Pancreas (tissue), 10 donors: ENCODE measurements at places on chromosomes 1 and 21. TPM values are rescaled to one million over a fixed set of nuclear protein-coding genes. Genes with fewer than 3 reads are reported as not detected.

GRCh38 chr1:91631718-91632330 lies 131.2 kb downstream of the CDC7 start:
- DNase-seq: no peak

GRCh38 chr1:200353232-200353631 lies 56.6 kb downstream of the ZNF281 start:
- DNase-seq: no peak

DNA sequence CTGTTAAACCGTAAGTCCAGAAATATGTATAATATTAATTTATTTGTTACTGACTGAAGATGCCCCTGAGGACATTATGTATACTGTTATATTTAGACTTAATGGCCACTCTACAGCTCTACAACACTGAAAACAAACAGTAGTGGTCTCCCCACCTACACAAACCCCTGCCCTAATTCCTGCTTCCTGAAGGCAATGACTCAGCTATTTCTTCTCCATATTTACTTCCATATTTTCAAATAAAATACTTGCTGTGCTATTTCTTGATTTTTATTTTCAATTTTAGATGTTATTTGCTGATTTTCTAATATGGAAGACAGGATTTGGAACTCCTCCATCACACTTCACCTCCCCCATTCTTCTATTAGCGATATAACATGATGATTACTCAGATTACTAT lies 97.6 kb downstream of the PCNX2 start:
- DNase-seq: no peak

GRCh38 chr1:181452746-181453145 lies 30.6 kb upstream of the CACNA1E start:
- DNase-seq: no peak

GRCh38 chr1:3159121-3159520 lies 90.1 kb downstream of the PRDM16 start:
- DNase-seq: no peak

GRCh38 chr1:54604572-54605370 lies 18.6 kb downstream of the FAM151A start:
- DNase-seq: no peak

GRCh38 chr1:204127597-204128242 lies 24.1 kb downstream of the ETNK2 start:
- DNase-seq: peak; percentile 79

DNA sequence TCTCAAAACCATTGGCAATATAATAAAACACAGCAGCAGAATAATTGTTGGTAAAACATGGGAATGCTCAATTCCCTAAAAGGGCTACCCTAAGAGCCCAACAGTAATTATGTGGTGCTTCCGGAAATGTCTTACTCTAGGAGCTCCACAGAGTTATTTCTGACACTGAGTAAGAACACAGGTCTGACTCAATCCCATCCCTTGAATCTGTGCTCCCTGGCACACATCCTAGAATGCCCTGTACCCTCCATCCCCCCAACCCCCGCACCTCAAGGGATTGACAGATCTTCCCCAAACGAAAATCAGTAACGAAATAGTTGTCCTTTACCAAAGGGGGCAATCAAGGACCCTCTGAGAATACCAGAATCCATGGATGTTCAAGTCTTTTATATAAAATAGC lies 71.9 kb downstream of the SMYD2 start:
- DNase-seq: no peak

DNA sequence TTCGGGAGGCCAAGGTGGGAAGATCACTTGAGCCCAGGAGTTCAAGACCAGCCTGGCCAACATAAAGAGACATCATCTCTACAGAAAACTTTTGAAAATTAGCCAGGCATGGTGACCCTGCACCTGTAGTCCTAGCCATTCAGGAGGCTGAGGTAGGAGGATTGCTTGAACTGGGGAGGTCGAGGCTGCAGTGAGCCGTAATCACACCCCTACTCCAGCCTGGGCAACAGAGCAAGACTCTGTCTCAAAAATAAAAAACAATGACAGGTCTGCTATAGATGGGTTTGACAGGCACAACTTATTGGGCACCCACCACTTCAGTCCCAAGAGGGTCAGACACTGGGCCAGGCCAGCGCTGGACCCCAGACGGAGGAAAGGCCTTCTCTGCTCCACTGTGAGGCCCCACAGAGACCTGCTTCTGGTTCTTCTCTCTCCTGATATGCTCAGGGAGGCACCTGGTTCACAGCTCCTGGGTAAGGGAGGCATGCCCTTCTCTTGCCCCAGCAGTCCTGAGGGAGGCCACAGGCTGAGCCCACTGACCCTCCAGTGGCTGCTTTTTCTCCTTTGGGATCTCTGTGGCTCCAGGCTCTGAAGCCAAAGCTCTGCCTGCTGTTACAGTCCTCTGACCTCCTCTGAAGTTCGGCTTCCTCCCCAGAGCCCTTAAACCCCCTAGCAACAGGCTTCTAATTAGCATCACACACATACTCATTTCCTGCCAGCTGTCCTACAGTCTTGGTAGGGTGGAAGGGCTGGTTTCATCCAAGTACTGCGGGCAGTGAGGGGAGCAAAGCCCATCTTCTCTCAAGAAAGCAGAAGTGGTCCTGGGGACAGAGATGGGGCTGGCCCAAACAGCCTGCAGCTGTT lies 14.4 kb downstream of the S100A16 start:
- no peak for DNase-seq

GRCh38 chr1:66648901-66649595 lies 103.2 kb upstream of the DYNLT5 start:
- DNase-seq: no peak

GRCh38 chr21:42350927-42351426 lies at the start of gene TFF2:
Gene TFF2, minus strand, starts transcription at chr21:42350994. Its CDS starts 37 bp downstream, at chr21:42350957.
- no peak for DNase-seq

DNA sequence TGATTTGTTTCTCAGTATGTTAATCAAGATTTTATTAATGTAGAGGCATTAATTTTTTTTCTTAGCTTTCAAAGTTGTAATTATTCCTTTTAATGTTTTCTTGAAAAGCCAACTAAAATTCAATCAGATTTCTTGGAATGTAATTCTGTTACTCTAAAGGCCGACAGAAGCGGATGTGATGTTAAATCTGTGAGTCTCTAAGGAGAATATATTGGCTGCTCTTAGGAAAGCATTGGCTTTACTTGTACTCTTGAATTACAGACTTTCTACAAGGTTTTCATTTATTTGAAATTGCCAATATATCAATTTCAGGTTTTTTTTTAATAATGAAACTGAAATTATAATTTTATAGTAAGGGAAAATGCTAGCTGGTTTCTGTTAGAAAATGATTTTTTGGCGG lies 29.2 kb downstream of the RRP15 start:
- no peak for DNase-seq

GRCh38 chr1:93416183-93416582 lies 31.7 kb upstream of the FNBP1L start:
- DNase-seq: no peak

DNA sequence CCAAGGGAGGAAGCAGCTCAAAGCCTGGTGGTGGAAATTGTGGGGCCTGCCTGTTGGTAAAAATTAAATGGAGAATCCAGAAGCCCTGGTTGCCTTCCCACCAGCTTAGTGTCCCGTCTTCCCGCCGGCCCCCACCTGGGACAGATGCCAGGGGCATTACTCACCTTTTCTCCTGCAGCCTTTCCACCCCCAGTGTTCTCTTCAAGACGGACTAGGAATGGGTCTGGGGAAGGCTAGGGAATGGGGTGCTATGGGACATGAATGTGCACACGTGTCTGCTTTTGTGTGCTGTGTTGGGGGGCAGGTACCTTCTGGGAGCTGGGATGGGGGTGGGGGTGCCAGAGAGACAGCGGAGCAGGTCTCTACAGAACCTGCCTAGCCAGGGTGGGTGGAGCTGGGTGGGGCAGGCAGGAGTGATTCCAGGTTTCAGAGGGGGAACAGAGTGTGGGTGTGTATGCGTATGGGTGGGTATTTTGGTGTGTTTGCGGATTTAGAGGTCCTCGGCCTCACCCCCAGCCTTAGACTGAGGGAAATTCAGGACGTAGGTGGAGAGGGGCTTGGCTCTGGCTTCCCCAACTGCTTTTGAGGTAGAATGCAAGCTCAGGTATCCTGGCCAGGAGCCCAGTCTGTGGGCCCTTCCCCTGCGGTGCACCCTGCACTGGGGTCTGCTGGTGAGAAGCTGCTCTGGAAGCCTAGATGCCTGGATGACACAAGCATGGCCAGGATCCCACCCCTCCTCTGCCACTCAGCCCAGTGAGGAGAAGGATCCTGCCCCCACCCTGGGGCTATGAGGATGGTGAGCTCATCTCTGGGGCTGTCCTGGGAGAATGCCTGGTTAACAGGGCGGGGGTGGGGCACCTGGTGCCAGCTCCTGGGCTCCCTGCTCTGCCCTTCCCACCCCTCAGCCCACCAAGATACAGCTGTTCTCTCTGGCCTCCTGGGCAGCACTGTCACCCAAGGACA lies 7.8 kb downstream of the VANGL2 start:
- DNase-seq: no peak

DNA sequence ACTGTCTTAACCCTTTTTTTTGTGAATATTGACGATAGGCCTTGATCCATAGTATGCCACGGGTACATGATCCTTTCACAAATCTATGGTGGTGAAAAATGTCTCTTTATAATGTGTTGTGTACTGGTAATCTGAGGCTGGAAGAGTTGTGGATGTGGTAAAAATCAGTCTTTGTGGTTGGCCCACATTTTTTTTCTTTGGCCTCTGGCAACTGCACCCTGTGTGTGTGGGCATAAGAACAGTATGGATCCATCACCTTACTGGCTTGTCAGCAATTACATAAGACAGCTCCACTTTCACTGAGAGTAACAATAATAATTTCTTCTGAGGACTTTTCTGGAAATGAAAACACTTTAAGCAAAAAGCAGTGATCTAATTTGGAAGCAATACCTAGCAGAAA lies 101.6 kb downstream of the GABPA start:
- DNase-seq: no peak

- no peak for DNase-seq
Observed at GRCh38 chr1:35049116-35049515, 17.4 kb upstream of the ZMYM6 start.

DNA sequence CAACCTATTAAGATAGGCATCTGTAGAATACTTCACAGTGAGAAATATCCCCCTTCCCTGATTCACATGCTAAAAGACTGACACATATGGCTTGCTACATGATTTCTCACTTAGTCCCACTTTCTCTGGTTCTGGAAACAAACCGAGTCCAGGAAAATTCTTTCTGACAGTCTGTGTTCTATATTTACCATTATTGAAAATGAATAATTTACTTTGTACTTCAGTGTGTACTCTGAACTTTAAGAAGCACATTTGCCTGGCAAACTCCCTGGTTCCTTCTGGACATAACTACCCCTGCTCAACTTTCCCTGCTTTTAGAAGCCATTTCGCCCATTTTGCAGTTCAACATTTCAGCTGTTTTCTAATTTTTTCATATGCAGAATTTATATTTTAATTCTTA lies 53.6 kb downstream of the APCS start:
- no peak for DNase-seq

DNA sequence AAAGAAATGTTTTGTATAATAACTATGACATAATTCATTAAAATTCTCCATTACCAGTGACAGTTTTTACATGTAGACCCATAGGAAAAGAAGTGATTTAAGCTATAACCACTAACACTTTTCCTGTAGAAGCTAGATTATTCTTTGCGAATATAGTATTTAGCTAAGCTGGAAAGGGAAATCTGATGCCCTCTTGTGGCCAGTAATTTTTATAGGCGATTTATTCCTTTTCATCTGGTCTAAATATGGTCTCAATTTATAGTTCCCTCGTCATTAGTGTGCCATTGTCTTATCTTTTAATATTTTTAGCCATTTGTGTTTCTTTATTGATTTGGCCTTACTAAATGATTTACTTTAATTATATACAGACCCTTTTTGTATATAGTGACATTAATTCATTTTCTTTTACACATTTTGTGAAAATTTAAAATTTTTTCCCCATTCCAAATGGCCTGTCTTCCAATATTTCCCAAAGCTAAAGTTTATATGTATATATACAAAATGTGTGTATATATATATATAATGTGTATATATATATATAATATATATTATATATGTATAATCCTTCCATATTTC lies 26.7 kb downstream of the BTG3 start:
- no peak for DNase-seq

DNA sequence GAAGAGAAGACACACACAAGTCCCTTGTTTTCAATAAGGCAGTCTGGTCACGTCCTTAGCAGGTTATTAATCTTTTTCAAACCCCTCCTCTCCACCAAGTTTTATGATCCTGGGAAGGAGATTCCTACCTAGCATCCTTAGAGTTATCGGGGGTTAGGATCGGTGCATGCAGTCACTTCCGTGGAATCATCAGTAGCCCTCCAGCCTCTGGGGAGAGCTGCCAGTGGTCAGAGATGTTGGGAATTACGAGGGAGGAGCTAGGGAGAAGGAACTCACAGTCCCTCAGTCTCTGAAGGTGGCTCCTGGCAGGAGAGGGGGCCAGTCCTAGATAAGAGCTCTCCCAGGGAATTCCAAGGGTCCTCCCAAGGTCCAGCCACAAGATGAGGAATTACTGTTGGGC lies 57.7 kb upstream of the ATP5PO start:
- no peak for DNase-seq

GRCh38 chr1:226687426-226687825 lies 51.7 kb downstream of the ITPKB start:
- no peak for DNase-seq

- DNase-seq: no peak
Observed at GRCh38 chr21:33619726-33620125, 21.8 kb downstream of the CRYZL1 start.

GRCh38 chr21:36337099-36337509 lies 17.1 kb downstream of the MORC3 start:
- no peak for DNase-seq

DNA sequence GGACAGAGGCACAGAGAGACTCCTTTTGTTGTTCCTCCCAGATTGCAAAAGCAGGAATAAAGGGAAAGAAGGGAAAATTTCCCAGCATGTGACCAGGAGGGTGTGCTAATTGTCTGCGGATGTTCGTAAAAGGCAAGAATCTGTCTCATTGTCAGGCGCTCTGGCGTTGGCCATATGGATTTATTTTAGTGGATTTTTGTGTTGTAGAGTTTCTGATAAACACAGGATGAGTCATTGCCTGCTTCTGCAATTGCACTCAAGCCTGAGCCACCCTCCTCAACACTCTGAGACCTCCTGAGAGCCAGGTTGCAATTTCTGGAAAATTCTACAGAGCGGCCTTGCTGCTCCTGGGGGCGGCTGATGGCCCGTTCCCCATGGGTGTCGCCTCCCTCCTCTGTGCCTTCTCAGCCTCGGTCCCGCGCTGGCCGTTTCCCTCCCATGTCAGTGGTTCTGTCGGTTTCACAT lies 227.7 kb downstream of the KAZN start:
- DNase-seq: no peak

GRCh38 chr1:168719306-168720111 lies 9.5 kb downstream of the DPT start:
- no peak for DNase-seq

GRCh38 chr21:37208056-37208721 lies 58.9 kb downstream of the VPS26C start:
- peak; percentile 40 for DNase-seq

- no peak for DNase-seq
Observed at GRCh38 chr1:211952299-211952698, 83.1 kb downstream of the INTS7 start.

Gene PTPN22
- total RNA-seq: 1.7 TPM

Gene C1orf53
- 2.4 TPM for total RNA-seq

Gene SRSF4
- 26.7 TPM for total RNA-seq

Gene PROK1
- total RNA-seq: not detected

Gene C1orf115
- total RNA-seq: 5.2 TPM

Gene TRAF3IP3
- 0.42 TPM for total RNA-seq

Gene FAM43B
- total RNA-seq: not detected

Gene TAS1R3
- total RNA-seq: 0.41 TPM

Gene RNF115
- 5.9 TPM for total RNA-seq

Gene FMO2
- 3.1 TPM for total RNA-seq

Gene CNST
- 12.9 TPM for total RNA-seq

Gene NUP210L
- not detected for total RNA-seq

Gene FAM78B
- total RNA-seq: 0.66 TPM

Gene IL10
- total RNA-seq: 0.64 TPM

Gene AGMAT
- total RNA-seq: 0.74 TPM

Gene VASH2
- total RNA-seq: 0.61 TPM

Gene HTR6
- not detected for total RNA-seq
